ENCODE measurements at places on chromosomes 3 and 15.

DNA sequence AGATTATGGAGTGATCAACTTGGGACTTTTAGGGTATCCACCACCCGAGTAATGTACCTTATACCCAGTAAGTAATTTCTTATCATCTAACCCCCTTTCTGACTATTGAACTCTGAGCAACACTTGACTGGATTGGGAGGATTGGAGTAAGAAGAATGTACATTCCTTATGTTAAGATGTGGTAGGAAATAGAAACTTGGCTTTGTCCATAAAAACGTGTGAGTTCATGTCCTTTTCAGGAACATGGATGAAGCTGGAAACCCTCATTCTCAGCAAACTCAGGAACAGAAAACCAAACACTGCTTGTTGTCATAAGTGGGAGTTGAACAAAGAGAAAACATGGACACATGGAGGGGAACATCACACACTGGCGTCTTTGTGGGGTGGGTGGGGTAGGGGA is 112.3 kb downstream of the PTPRG start:
- no peak for DNase-seq

- no peak for DNase-seq
Observed at GRCh38 chr3:120457827-120458226, 7.0 kb upstream of the FSTL1 start.

DNA sequence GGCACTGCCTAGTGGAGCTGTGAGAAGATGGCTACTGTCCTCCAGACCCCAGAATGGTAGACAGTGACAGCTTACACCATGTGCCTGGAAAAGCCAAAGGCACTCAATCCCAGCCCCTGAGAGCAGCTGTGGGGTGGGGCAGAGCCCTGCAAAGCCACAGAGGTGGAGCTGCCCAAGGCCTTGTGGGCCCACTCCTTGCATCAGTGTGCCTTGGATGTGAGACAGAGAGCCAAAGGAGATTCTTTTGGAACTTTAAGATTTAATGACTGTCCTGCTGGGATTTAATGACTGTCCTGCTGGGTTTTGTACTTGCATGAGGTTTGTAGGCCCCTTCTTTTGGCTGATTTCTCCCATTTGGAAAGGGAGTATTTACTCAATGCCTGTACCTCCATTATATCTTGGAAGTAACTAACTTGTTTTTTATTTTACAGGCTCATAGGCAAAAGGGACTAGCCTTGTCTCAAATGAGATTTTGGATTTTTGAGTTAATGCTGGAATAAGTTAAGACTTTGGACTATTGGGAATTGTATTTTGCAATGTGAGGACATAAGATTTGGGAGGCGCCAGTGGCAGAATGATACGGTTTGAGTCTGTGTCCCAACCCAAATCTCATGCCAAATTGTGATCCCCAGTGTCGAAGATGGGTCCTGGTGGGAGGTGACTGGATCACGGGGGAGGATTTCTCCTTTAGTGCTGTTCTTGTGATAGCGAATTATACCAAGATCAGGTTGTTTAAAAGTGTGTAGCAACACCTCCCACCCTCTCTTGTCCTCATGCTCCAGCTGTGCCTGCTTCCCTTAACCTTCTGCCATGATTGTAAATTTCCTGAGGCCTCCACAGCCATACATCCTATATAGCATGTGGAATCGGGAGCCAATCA is 80.4 kb downstream of the MYO5A start:
- no peak for DNase-seq

DNA sequence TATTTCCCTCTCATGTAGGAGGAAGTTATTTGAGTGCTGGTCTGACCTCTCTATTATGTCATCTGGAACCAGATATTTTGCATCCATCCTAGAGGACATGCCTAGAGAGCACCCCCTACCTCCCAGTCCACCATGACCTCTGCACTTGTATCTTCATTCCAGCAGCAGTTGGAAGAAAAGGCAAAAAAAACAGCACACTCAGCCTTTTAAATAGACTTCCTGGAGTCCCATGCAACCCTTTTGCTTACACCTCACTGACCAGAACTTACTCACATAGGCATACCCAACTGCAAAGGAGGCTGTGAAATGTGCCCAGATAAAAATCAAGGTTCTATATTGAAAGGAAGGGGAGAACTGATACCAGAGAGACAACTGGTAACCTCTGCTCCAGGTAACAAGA is 92.3 kb upstream of the FHIT start:
- DNase-seq: no peak

- DNase-seq: no peak
Observed at GRCh38 chr3:194257151-194257621, 93.9 kb downstream of the CPN2 start.

- no peak for DNase-seq
Observed at GRCh38 chr15:68798346-68799094, 22.2 kb downstream of the ANP32A start.

DNA sequence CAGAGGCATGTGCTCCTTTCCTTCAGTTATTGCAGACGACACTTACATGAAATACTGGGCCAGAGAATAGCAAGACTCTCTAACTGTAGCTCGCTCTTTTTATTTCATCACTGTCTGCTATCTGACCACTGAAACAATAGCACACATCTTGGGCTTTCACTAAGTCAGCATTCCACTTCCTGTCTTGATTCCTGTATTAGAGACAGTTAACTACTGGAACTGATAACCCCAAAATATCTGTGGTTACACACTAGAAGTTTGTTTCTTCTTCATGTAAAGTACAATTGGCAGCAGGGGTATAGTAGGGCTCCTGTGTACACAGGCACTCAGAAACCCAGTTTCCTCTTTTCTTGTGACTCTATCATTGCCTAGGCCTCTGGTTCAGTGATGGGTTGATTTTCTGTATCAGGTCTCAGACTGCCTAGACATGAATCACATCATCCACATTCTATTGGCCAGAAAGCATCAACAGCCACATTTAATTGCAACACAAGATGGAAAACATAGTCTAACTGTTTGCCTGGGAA is 230.2 kb upstream of the CD96 start:
- DNase-seq: no peak

GRCh38 chr3:14388201-14388600 is 14.2 kb upstream of the SLC6A6 start:
- DNase-seq: no peak

DNA sequence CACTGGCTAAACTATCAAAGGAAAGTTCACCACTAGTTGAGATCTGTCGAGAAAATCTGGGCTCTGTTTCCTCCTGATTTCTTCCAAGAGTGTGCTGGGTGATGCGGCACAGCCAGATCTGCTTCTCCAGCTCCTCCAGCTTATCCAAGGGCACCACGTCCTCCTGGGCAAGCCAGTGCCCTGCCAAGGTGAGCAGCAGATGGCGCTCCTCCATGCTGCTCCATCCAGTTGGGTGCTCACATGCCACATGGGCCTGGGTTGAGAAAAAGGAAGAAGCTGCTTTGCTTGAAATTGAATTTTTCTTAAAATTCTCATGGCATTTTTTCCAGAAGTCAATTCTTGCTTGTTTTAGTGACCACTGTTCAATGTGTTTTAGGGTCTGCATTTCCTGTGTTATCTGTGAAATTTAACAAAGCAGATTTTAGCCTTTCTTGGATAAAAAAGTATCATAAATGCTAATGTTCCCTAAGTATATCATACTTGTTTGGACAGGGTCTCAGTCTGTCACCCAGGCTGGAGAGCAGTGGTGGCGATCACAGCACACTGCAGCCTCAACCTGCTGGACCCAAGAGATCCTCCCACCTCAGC is 47.3 kb downstream of the EIF3J start:
- DNase-seq: peak; percentile 13

DNA sequence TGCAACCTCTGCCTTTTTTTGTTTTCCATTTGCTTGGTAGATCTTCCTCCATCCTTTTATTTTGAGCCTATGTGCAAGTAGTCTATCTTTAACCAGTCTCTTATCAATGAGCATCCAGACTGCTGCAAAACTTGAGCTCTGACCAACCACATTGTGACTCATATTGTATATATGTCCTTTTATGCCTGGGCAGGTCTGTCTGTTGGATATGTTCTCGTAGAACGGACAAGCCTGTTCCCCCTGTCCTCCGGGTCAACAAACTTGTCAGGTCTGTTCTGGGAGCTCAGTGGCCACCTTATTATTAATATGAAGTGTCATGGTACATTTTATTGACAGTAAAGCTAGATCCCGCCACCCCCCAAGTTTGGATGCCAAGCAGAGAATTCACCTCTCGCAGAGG is 252.9 kb upstream of the ST8SIA2 start:
- DNase-seq: no peak

DNA sequence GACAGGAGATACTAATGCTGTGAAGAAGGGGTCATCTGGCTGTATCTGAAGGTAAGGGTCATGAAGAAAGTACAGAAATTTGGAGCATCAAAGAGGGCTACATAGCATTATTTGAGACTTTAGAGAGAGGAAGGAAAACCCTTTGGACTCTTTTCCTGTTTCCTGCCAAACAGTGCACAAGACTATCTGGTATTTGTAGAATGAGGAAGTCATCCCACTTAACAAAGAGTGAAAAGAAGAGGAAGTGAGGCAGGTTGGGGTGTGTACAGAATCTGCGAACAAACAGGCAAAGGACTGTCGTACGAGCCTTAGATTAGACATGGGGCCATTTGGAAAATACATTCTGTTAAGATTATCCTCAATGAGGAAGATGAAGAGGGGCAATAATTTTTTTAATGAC is 546.8 kb upstream of the EPHA6 start:
- no peak for DNase-seq

GRCh38 chr3:43062564-43063040 is 43.3 kb downstream of the POMGNT2 start:
- no peak for DNase-seq

Measured in NCI-H524 treated with DMSO at 0.1 percent for 48 hours (cell line).